ENCODE measurements at places on chromosomes 5 and 9.
A peak's percentile ranks its signal among the peaks of the same experiment; 100 is the strongest.

DNA sequence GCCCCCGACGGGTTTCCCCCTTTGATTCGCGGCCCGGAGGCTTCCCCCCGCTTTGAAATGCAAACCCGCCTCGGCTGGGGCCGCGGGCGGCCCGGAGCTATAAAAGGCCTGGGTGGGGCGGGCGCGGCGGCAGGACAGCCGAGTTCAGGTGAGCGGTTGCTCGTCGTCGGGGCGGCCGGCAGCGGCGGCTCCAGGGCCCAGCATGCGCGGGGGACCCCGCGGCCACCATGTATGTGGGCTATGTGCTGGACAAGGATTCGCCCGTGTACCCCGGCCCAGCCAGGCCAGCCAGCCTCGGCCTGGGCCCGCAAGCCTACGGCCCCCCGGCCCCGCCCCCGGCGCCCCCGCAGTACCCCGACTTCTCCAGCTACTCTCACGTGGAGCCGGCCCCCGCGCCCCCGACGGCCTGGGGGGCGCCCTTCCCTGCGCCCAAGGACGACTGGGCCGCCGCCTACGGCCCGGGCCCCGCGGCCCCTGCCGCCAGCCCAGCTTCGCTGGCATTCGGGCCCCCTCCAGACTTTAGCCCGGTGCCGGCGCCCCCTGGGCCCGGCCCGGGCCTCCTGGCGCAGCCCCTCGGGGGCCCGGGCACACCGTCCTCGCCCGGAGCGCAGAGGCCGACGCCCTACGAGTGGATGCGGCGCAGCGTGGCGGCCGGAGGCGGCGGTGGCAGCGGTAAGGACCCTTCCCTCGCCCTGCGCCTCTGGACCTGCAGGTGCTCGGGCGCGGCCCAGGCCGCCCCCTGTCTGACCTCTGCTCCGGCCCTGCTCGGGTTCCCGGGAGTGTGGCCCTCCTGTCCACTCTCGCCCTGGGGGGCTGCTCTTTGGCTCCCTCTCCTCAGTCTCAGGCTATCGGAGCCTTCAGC lies at the start of gene CDX1:
TSS of gene CDX1 (plus strand) at position 129 of the 862 bp plus-strand sequence. CDS start at position 228, 99 bp downstream.
- DNase-seq, result peak; percentile 68

DNA sequence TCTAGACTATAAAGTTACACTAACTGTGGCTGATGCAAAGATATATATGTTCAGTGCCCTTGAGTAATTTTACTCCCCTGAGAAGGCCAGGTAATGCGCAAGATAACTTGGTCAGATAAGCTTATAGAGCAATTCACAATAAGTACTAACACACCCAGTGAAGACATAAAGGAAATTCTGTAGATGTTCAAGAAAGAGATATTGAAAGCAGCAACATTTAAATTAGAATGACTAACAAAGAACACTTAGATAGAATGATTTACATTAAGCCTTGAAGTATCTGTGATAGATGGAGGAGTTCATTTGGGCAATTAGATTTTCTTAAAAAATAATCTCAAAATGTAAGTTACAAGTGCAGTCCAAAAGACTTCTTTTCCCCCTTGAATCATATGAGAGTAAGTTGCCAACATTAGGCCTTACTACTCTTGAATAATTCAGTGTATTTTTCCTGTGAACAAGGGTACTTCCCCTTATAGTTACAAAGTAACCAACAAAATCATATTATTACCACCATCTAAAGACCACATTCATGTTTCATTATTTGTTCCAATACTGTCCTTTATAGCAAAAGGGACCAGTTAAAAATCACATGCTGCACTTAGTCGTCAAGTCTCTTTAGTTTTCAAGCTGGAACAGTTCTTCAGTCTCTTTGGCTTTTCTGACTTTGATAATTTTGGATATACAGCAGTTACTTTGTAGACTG lies 44.4 kb upstream of the ELOVL7 start:
- DNase-seq, result no peak

- no peak for DNase-seq
Measured at GRCh38 chr5:55211184-55211874, 15.8 kb downstream of the MCIDAS start.

GRCh38 chr5:143583409-143583808 lies 179.9 kb upstream of the NR3C1 start:
- no peak for DNase-seq

GRCh38 chr9:113963696-113964494 lies 87.8 kb downstream of the ZNF618 start:
- DNase-seq, result no peak
